ENCODE measurements at places on chromosomes 1 and 21.

- no peak for DNase-seq
Observed at GRCh38 chr1:8213136-8213535, 104.8 kb upstream of the SLC45A1 start.

- DNase-seq = no peak
Observed at GRCh38 chr21:15282665-15283064, 217.9 kb upstream of the NRIP1 start.

- no peak for DNase-seq
Observed at GRCh38 chr21:33943293-33943692, 27.7 kb upstream of the ATP5PO start.

- no peak for DNase-seq
Observed at GRCh38 chr1:56457756-56458375, 121.5 kb downstream of the PLPP3 start.

DNA sequence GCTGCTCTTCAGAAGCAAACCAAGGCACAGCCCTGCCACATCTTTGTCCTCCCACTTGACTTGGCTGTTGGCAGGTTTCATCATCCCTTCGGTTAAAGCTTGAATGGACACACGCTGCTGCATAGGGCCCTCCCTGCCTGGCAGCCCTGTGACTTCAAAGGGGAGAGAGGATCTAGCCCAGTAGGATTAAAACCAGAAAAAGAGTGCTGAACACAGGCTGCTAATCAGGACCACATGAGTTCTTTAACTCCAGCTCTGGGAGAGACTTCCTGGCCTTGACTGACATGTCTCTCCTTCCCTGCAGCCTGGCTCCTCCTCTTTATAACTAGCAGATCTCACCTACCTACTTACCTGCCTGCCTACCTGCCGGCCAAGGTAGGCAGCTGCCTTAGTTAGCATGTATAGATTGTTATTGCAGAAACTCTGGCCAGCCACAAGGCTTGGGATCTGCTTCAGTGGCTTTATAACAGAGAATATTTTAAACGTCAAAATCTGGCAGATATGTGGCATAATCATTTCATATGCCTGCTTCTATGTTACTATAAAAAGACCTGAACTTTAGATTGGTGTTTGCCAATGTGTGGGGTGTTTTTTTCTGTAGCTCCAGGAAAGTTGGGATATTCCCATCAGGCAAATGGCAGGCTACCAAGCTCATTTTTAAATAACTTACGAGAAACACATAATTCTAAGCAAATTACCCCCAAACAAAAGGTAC lies 49.4 kb downstream of the ERG start:
- no peak for DNase-seq

- DNase-seq = no peak
Observed at GRCh38 chr1:30329263-30329753, 394.1 kb downstream of the MATN1 start.

DNA sequence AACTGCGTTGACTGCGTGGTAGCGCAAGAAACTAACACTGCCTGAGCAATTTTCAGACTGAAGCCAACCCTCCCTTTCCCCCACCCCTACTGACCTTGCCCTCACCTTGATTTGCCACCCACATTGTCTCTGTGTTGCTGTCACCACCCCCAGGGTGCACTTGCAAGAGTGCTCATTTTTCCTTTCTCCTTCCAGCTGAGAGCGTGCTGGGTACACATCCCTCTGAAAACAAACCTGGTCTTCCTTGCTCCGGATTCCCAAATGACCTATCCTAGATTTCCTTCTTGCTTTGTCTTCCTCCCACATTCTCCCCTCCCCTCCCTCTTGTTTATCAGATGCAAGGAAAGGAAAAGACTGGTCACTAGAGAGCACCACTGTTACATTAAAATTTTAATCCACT lies 24.2 kb downstream of the MPZ start:
- DNase-seq = no peak

DNA sequence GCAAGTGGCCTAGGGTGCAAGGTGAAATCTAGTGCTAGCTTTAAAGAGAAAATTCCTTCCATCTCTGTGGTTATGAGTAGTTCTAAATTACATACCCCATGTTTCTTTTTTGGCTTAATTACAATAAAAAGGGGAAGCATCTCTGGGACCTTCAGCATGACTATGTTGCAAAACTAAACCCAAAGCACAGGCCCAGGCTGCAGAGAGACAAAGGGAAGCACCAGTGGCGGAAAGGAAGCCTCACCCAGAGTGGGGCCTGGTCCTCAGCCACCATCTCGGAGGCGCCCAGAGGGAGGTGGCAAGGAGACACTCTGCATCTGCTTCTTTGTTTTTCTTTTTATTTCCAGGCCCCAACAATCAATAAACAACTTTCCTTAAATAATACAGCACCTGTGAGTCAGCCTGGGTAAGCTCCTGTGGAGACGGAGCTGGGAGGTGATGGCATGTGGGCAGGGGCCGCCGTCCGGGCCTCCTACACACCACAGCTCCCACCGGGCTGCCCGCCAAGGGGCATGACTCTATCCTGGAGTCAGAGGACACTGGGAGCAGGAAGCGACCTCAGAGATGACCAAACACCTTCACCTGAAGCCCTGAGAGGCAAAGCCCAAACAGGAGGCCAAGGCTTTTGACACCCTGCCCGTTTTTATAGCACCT lies 21.7 kb downstream of the ITPKB start:
- DNase-seq = no peak

DNA sequence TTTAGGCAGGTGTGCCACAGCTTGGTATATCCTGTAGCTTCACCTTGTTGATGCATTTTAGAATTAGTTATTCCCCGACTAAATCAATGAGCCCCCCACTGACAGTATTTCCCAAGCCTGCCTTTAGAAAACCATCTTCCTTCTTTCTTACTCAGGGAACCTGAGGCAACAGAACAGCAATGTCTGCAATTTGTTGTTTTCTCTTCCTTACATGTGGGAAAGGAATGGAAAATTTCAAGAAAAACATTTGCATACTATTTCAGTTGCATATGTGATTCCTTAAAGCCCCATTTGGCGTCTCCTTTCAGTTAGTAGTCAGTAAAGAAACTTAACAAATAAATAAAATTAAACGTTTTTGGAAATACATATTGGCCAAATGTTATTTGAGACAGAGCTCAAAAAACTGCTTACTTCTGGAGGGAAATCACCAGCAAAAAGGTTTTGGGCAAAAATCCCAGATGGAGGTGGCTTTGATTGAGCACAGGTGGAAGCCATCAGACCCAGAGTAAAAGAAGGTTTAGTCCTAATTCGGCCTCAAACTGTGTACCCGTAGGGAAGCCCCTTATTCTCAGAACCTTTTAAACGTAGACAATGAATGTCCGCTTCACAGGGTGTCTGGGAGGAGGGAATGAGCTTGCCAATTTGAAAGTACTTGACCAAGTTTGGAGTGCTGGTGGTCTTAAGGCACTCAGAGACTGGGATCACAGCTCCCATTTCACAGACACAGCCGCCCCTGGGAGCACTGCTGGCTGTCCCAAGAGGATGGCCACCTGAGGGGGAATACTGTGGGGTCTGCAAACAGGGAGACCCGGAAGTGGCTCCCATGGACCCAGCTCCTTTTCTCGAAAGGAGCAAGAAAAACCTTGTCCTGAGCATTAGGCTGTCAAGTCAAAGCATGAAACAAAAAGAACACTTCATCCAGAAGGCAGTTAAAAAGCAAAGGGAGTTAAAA lies 9.4 kb downstream of the LHX4 start:
- no peak for DNase-seq

DNA sequence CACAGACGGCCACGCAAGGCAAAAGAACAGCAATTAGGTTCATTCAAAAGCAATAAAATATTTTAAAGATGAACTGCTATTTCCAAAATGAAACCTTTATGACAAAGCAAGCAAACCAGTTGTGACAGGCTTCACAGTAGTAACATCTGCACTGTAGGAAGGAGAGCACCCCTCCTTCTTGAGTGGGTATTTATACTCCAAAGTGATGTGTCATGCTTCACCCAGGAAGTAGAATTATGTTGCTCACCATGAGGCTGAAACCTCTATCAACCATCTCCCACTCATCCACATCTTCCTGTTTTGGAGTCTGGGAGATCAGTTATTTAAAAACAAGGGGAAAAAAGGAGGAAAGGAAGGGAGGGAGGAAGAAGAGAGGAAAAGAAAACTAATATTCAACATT lies 885 bp downstream of the OR2T10 start:
- no peak for DNase-seq

- DNase-seq = peak; percentile 91
Observed at GRCh38 chr1:156627313-156627880, 8.2 kb downstream of the HAPLN2 start.

DNA sequence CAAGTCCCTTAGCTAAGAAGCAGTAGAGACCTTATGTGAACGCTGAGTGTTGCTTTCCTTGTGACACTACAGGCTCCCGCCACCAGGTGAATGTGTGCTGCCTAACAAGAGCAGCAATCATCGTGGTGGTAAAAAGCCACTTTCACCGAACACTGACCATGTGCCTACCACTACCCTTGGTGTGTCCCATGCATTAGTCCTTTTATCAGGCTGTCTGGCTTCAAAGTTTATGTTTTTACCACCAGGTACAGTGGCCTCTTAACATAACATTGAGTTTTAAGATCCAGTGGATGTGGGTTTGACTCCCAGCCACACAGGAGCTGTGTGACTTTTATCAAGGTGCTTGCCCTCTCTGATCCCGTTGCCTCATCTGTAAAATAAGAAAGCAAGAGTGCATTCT lies 1.7 kb downstream of the C1QB start:
- no peak for DNase-seq

DNA sequence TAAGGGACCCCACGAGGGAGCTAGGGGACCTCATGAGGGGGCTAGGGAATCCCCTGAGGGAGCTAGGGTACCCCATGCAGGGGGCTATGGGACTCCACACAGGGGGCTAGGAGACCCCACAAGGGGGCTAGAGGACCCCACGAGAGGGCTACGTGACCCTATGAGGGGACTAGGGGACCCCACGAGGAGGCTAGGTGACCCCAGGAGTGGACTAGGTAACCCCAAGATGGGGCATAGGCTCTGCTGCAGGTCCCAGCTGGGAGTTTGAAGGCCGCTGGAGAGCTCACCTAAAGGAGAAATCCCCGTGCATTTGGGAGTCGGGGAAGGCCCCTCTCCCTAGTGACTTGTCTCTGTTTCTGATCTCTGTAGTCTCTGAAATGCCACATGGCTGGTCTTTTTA lies 50.0 kb upstream of the DMRTB1 start:
- no peak for DNase-seq

GRCh38 chr1:115041654-115042053 lies 12.0 kb downstream of the TSHB start:
- DNase-seq = no peak

DNA sequence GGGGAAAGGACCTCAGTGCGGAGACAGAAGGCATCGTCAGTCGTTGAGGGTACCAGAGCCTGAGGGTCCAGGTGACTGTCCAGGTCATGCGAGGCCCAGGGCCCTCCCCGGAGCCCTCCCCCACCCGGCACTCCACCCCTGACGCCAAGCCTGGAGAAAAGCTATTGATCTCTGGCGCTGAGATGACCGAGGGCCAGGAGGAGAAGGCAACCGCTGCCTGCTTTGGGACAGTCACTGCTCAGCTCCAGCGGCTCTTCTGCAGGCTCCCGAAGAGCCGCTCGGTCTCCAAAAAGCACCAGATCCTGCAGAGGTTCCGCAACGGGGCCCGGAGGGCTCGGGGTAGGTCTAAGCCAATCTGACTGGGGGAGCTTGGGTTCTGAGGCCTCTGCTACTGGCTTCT lies 10.9 kb downstream of the RASSF5 start:
- no peak for DNase-seq

DNA sequence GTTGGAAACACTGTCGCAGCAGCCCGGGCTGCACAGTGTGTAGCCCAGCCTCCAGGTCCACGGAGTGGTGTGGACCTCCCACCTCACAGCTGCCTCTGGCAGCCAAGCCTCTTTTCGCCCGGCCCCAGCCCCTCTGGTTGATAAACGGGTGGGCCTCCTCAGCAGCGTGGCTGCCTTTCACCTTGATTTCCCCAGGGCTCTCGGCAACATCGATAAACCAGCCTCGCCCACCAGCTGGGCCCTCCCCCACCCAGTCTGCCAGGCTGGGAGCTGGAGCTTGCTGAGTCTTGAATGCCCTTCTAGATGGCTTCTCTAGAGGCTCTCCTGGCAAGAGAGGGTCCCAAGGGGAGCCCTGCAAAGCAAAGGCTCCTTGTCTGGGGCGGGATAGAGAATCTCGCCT lies 31.0 kb upstream of the LHX4 start:
- DNase-seq = no peak

GRCh38 chr21:35921471-35921870 lies 138.9 kb downstream of the SETD4 start:
- DNase-seq = no peak

DNA sequence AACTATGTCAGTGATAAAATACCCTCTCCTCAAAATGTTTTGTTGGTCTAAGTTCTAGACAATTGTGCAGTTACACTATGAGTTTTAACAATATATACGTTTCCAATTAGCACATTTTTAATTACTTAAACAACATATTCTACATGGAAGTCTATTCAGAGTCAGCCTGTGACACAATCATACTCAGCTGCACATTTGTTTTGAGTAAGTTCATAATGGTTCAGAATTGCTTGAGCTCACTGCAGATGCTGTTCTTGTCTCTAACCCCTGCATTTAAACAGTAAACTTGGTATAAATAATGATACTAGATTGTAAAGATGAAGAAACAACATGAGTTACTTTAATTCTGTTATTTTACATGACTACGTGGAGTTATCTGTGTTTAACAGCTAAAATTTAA lies 30.6 kb downstream of the CDKN2C start:
- no peak for DNase-seq

DNA sequence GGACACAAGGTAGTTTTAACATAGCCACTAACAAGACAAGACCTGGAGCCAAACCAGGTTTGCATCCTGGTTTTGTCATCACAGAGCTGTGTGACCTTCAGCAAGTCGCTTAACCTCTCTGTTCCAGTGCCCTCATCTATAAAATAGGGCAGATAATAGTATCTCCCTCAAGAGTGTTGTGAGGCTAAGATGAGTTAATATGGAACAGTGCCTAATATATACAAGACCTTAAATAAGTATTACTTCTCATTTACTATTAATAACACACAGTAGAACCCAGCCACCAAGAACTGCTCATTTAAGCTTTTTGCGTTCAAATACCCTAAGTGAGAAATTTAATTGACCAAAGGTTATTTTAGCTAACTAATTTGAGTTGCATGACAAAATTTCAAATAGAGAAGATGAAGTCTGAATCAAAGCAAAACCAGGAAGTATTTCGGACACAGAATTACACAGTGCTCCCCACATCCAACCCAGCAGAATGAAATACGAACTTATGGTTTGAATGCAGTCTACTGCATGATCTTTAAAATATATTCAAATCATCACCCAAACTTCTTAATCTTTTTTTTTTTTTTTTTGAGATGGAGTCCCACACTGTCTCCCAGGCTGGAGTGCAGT lies 123.9 kb upstream of the KRTAP19-8 start:
- DNase-seq = no peak

All from NCI-H1694 (cell line).